Trophoblast cell (in vitro differentiated cells and primary cell): ENCODE measurements at places on chromosomes 7 and 10.

DNA sequence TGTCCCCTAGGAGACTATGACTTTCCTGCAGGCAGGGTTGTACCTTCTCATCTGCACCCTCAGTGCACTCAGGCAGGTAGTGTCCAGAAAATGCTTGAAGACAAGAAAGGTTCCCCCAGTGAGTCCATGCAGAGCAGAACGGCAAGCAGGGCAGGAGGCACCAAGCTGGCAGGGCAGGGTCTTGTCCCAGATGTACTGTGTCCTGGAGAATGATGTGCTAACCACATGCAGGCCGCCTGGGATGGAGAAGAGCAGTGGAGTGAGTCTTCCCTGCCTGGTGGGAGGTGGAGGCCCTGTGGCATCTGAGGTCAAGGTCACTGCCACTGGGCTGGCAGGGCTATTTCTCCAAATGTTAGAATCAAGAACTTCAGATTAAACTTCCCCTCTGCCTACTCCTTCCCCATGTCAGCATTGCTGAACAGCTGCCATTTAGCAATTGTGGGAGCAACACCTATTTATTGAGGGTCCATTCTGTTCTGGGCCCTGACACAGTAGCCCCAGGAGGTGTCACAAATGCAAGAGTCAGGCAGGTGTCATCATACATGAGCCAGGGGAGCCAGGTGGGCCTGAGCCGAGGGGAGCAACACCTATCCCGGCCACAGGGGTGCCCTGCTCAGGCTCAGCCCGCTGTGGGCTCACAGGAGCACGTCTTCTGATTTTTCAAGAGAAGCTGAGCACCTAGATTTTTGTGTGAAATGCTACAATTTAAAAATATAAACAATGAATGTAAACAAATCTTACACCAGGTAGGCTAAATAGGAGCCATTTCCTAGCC is 34.1 kb downstream of the PTPRE start:
- DNase-seq: no peak

GRCh38 chr7:11191081-11191480 is 217.4 kb downstream of the PHF14 start:
- no peak for DNase-seq

- no peak for DNase-seq
Observed at GRCh38 chr7:77881871-77882270, 83.3 kb downstream of the PHTF2 start.

DNA sequence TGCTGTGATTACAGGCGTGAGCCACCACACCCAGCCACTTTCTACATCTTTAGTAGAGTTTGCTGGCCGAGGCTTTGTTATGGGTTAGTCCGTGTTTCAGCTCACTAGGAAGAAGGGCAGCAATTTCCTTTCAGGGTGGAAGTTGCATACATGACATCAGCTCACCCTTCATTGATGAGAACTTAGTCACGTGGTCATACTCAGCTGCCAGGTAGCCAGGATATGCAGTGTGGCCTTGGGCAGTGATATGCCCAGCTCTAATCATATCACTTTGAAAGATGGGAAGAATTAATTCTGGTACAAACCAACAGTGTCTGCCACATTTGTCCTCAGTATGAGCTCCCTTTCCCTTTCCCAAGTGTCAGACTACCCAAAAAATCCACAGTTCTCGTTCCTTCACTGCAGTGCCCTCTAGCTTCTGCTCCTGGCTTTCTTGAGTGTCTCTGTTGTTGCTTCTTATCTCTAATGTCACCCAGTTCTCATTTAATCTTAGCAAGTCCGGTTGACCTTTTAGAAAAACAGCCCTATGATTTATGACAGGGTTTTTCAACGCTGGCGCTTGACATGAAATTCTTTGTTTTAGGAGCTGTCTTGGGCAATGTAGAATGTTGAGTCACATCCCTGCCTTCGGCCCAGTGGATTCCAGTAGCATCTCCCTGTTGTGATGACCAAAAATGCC is 108.7 kb upstream of the ITGB1 start:
- DNase-seq: no peak

DNA sequence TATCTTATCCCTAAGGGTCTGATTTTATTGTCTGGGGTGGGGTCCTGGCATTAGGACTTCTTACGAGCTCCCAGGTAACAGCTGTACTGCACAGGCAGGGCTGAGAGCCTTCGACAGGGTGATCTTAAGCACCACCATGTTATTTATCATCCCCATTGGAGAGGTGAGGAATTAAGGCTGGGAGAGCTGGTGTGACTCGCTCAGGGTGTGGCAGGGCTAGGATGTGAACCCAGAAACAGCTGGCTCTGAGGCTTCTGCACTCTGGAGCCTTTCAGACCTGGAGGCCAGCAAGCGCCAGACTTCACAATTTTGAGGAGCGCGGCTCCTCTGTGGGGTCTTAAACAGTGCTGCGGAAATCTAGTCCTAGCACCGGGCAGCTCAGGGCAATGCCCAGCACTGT is 27.4 kb upstream of the NDST2 start:
- no peak for DNase-seq

DNA sequence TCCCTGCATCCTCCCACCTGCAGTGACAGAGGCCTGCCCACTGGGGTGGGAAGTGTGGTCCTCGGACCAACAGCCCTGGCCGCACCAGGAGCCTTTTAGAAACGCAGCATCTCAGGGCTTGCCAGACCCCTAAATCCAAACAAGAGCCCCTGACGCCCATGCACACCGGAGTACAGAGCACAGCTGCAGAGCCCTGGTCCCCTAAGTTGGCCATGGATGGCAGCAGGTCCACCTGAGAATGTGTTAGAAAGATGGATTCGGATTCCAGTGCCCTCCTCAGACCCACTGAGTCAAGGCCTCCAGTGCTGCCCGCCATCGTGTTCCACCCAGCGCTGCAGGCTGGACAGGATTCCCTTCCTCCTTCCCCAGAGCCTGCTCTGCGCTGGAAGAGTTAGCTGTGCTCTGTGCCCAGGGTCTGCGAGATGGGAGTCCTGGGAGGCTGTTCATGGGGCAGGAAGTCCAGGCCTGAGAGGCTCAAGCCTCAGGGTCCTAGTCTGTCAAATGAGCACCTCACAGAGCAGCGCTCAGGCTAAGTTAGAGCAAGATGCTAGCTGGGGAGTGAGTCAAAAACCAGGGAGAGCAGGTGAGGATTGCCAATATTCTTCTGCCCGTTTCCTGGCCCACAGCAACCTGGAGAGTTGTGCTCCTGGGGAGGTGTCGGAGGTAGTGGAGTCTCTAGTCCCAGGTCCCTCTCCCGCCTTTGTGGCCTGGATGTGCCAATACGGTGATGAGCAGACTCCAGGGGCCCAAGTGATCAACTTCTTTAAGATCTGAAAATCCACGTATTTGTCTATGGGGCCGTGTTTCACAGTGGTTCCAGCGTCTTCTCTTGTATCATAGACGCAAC is 95.9 kb upstream of the GPR26 start:
- no peak for DNase-seq

DNA sequence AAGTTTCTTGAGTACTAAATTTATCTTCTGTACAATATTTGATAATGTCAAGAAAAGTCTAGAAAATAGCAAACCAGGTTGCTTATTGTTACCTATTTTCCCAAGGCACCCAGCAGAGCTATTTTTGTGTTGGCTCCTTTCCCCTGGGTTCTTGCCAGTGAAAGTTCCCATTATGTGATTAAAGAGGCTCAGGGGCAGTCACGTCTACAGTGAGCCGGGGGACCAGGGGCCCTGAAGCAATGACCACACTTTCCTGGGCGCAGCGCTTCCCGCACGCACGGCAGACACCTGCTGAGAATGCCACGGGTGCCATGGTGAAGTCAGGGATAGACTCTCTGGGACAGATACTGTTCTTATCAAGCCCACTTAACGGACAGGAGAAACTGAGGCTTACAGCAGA is 10.4 kb upstream of the CNPY1 start:
- no peak for DNase-seq

- peak; percentile 32 for DNase-seq
Observed at GRCh38 chr10:72541337-72541736, 84.5 kb downstream of the MICU1 start.

DNA sequence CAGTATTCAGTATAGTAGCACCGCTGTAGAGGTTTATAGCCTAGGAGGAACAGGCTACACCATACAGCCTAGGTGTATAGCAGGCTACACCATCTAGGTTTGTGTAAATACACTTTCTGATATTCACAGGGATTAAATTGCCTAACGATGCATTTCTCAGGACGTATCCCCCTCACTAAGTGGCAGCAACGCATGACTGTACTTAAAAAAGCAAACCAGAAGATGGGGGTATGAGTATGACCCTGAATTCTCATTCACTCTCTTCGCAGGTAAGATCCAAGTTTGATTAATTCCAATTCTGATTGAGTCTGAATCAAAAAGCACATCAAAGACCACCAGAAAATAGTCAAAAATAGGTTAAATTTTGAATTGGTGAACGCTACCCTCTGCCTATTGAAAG is 972 bp downstream of the ORC5 start:
- DNase-seq: no peak

- DNase-seq: no peak
Observed at GRCh38 chr10:73585327-73585726, 5.8 kb downstream of the USP54 start.

DNA sequence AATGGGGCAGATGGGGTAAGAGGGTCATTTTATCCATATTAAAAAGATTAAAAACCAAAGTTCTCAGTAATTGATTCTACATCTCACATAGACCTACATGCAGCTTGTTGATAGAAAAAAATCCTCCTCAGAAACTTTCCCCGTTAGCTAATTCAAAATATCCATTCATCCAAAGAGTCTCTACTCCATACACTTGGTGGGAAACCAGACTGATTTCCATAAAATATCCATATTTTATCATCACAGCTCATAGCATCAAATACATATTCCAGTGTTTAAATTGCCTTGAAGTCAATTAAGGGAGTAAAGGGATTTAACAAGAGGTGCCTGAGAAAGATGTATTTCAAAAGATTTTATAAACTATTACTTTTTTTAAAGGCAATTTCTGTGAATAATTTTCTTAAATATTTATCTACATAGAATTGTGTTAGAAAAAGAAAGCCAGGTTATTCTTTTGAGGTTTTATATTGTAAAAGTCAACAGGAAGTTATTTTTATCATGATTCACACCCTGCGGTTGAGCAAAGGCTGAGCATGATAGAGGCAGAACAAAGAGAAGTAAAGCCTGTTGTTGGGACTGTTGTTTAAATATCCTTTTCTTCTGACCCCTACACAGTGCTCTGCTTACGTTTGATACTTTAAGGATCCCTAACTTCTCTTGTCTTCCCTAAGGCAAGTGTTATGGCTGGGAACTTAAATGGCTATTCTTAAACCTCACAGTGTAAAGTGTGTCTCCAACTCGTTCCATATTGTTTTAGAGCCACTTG is 266.7 kb downstream of the PRKG1 start:
- no peak for DNase-seq

- DNase-seq: peak; percentile 8
Observed at GRCh38 chr7:148607151-148607661, 16.6 kb downstream of the C7orf33 start.

- no peak for DNase-seq
Observed at GRCh38 chr10:21065621-21066248, 168.6 kb upstream of the NEBL start.

- no peak for DNase-seq
Observed at GRCh38 chr10:126092366-126093215, 196.2 kb downstream of the FANK1 start.

DNA sequence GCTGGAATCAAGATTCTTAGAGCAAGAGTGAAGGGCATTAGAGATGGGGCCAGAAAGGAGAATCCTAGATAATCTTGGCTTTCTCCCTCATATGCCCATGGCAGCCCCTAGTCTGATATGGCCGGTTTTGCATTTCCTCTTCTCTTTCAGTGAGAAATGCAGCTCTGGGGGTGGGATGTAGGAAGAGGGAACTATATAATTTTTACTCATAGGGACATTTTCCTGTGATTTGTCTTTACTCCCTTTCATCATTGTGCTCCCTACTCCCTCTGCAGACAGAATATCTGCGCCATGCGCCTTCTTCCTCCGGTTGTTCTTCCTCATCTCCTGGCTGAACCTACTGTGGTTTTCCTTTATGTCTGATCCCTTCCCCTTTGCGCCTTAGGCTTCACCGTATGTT is 16.8 kb upstream of the CHCHD1 start:
- no peak for DNase-seq

DNA sequence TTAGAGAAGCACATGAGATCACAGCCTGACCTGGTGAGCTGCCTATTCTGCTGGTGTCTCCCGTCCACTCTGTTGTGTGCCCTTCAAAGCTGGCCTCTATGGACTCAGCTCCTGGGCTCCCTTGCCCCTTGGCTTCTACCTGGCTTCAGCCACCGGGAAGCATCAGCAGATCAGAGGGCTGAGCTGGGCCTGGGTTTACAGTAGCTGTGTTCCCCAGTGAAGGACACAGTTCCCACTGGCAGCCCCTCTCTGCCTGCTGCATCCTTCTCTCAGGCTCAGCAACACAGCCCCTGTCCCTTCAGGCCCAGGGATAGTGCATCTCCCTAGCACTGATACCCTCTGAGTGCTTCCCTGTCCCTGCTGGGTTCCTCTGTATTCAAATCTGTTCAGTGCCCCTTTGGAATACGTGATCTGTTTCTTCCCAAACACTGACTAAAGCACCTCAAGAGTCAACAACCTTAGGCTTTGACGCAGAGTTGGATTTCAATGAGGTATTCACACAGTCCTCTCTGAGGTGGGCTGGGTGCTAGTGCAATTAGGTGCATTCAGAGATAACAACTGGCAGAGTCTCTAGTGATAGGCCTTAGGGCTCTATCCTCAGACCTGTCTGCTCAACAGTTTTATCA is 109.8 kb downstream of the GRID1 start:
- DNase-seq: no peak
